ENCODE measurements at places on chromosomes 11 and 22.

DNA sequence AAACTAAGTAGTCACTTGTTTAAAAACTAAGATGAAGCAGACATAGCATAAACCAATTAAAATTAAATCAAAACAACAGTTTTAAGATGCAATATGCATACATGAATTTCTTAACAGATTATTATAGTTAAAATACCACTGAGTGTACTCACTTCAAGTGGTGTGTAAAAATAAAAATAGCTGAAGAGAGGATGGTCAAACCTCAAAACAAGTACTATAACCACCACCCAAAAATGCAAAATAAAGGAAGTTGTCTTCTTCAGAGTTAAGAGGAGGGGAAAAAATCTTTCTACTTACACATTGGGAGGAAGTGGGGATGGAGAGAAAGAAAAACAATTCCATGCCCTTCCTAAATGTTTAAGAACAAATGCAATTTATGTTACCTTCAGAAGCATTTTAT, 31.9 kb downstream of the RRAS2 start:
- no peak overlapping the region for H3K4me3 ChIP-seq
- H3K27ac ChIP-seq = no peak overlapping the region
- DNase-seq = no peak
- no peaks in the 10 kb centered on the region for H3K36me3 ChIP-seq

DNA sequence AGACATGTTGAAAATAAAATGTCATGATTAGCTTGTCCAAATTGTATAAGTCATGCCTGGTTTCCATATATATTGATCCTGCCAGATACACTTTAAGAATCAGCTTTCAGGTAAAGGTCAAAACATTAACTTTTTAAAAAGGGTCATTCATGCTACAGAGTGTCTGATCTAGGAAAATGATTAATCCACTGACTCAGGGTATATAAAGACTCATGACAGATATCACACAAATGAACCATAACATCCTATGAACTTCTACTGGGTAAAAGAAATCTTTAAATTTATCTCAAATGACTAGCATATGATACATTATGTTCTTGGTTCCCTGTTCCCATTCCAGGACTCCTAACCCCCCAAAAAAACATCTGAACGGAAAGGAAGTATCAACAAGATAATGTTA, 11.7 kb downstream of the MRTFA start:
- peaks cover 7% of the 10 kb centered on the region for H3K4me1 ChIP-seq
- no peak overlapping the region for H3K27ac ChIP-seq
- no peak overlapping the region for H3K4me3 ChIP-seq
- H3K27me3 ChIP-seq = no peaks in the 10 kb centered on the region
- DNase-seq = no peak
- no peaks in the 10 kb centered on the region for H3K36me3 ChIP-seq

DNA sequence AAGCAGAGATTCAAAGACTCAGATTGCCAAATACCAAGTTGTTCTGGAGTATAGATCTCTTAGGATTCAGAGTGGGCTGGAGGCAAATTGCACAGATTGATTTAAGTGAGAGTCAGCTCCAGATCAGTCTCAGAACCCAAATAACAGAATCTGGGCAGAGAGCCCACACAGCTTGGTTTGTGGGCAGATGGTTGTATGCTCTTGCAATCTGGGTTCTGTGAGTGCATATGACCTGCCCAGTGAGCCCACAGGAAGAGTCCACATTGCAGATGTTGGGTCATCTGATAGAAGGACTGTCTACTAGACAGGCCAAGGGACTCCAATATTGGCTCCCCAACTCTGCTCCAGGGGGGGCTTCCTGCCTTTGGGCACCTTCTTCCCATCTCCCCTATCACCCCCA, 65.9 kb downstream of the ADAMTS15 start:
- no peaks in the 10 kb centered on the region for H3K36me3 ChIP-seq
- H3K4me1 ChIP-seq = peaks cover 3% of the 10 kb centered on the region
- H3K27ac ChIP-seq = no peak overlapping the region

- no peak overlapping the region for H3K4me3 ChIP-seq
- no peaks in the 10 kb centered on the region for H3K4me1 ChIP-seq
- H3K27ac ChIP-seq = no peak overlapping the region
- no peaks in the 10 kb centered on the region for H3K36me3 ChIP-seq
- DNase-seq = peak; percentile 24
- H3K27me3 ChIP-seq = no peaks in the 10 kb centered on the region
These were observed 123.4 kb downstream of the SLC17A6 start for GRCh38 chr11:22461626-22462025.

GRCh38 chr11:80860632-80861031, 1419.8 kb upstream of the TENM4 start:
- no peaks in the 10 kb centered on the region for H3K36me3 ChIP-seq
- no peak overlapping the region for H3K27ac ChIP-seq
- no peak for DNase-seq
- H3K27me3 ChIP-seq = no peaks in the 10 kb centered on the region
- H3K4me1 ChIP-seq = no peaks in the 10 kb centered on the region

DNA sequence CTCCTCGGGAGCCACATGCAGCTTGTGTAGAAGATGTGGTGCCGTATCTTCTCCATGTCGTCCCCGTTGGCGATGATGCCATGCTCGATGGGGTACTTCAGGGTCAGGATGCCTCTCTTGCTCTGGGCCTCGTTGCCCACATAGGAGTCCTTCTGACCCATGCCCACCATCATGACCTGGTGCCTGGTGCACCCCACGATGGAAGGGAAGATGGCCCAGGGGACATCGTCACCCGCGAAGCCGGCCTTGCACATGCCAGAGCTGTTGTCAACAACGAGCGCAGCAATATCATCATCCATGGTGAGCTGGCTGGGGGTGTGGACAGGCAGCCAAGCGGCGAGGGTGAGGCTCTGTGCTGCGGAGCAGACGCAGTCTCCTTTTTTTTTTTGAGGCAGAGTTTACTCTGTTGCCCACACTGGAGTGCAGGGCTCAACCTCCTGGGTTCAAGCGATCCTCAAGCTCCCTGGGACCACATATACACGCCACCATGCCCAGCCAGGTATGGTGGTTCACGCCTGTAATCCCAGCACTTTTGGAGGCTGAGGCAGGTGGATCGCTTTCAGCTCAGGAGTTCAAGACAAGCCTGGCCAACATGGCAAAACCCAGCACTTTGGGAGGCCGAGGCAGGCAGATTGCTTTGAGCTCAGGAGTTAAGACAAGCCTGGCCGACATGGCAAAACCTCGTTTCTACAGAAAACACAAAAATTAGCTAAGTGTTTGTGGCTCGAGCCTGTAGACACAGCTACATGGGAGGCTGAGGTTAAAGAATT, 17.3 kb upstream of the EP300 start:
- H3K4me1 ChIP-seq = no peaks in the 10 kb centered on the region
- no peaks in the 10 kb centered on the region for H3K36me3 ChIP-seq
- H3K27ac ChIP-seq = no peak overlapping the region
- DNase-seq = no peak

DNA sequence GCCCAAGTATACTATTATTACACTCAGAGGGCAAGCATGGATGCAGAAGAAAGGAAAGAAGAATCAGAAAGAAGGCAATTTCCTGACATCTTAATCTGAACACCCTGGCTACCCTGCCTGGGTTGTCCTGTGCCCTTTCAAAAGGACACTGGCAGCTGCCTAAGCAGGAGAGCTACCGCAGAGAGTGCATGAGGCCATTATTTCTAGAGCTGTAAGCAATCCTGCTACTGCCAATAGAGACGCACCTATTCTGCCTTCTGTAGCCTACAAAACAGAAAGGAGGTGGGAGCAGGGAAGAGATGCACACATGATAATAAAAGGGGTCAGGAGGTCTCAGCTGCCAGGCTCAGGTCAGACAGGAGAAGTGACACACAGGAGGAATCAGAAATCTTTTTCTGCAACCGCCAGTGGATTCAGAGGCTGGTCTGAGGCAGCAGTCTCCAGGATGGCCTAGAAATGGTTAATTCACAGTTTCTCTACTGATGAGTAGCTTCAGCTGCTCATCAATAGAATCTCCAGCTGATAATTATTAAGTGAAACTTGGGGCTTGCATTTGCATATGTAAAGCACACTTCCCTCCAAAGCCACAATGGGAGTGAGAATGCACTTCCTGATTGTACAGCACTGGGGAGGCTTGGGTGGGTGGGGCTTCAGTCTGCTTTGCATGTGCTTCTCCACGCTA, 253.9 kb downstream of the LARGE1 start:
- no peak overlapping the region for H3K4me3 ChIP-seq
- no peak overlapping the region for H3K27ac ChIP-seq
- DNase-seq = no peak

All from mesenchymal stem cell (in vitro differentiated cells and primary cell).